ENCODE measurements at places on chromosomes 11 and 22.
A peak's percentile ranks its signal among the peaks of the same experiment; 100 is the strongest.

GRCh38 chr11:19912115-19912957, 199.7 kb downstream of the NAV2 start:
- DNase-seq: no peak

GRCh38 chr11:114183044-114183511, 113.1 kb upstream of the NNMT start:
- DNase-seq: peak; percentile 29

DNA sequence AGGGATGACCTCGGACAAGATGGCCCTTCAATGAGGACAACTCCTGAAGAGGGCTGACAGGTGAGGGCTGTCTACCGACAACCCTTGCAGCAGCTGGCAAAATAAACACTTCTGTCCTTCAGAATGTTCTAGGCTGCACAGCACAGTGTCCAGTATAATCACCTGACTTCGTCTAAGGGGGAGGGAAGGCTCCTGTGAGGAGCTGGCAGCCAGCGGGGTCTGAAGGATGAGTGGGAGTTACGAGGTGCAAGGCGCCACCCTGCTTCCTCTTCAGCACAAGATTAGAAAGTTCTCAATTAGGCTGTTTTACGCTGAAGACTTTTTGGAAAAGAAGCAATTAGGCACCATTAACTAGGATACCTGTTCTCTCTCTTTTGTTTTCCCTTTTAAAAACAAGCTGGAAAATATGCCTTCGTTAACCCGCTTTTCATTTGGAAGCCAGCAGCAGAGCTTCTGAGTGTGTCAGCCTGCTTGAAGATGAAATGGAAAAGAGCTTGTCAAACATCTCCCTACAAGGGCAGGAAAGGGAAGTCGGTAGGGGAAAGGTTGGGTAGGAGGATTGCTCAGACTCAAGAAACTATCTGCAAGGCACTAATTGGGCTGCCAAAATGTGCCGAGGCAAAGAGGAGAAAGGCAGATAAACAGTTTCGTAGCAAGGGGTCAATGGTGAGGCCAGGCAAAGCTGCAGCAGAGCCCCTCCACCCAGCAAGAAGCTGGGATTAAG, 592.2 kb upstream of the CADM1 start:
- DNase-seq: no peak

- DNase-seq: no peak
Observed at GRCh38 chr22:34294986-34295385, 374.7 kb upstream of the LARGE1 start.

GRCh38 chr11:134074766-134075165, 5.9 kb downstream of the JAM3 start:
- DNase-seq: no peak

- no peak for DNase-seq
Observed at GRCh38 chr11:90235526-90235925, 12.7 kb upstream of the CHORDC1 start.

- DNase-seq: no peak
Observed at GRCh38 chr11:66278363-66279091, 552 bp downstream of the CNIH2 start.

DNA sequence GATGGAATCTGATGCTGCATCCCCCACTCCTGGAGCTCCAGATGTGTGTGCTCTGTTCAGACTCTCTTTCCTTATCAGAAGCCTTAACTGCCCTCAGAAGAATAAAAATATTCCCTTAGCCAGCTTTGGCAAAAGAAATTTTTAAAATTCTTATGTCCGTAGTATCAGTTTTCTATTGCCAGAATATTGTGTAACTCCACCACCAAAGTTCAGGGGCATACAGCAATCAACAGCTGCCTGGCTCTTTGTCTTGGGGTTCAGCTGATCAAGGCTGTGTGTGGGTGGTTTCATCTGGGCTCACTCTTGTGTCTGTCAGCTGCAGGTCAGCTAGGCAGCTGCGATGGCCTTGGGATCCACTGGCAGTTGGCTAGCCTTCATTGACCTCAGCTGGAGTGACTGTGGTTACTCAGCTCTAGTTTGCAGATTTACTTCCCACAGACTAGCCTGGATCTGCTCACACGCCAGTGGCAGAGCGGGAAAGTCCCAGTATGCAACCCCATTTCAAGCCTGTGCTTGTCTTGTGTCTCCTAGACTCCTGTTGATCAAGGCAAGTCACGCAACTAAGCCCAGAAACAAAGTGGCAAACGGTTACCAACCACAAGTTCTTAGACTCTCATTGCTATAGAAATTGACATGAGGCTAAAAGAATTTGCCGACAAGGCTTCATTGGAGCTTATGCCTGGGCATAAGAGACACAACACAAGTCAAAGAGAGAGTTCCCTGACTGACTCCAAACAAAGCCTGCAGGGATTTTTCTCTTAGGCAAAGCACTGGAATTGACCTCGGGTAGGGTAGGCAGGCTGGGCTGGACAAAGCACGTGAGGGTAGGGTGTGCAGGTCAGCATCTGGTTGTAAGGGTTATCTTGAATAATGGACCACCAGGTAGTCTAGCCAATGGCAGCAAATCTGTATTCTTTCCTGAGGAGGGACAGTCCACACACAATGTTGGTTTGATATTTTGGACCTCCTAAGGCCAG, 7.5 kb downstream of the TMEM138 start:
- DNase-seq: no peak

Measured in activated T-cell treated with anti-CD3 and anti-CD28 coated beads for 24 hours (primary cell).